HFF-Myc (cell line): ENCODE measurements at places on chromosomes 12 and 14.

GRCh38 chr12:124821252-124822200 is 42.1 kb downstream of the SCARB1 start:
- DNase-seq: no peak

- DNase-seq: no peak
These were observed 86.3 kb downstream of the IRF2BPL start for GRCh38 chr14:76941946-76942805.

GRCh38 chr14:88386256-88386794 is 868 bp downstream of the SPATA7 start:
- no peak for DNase-seq

DNA sequence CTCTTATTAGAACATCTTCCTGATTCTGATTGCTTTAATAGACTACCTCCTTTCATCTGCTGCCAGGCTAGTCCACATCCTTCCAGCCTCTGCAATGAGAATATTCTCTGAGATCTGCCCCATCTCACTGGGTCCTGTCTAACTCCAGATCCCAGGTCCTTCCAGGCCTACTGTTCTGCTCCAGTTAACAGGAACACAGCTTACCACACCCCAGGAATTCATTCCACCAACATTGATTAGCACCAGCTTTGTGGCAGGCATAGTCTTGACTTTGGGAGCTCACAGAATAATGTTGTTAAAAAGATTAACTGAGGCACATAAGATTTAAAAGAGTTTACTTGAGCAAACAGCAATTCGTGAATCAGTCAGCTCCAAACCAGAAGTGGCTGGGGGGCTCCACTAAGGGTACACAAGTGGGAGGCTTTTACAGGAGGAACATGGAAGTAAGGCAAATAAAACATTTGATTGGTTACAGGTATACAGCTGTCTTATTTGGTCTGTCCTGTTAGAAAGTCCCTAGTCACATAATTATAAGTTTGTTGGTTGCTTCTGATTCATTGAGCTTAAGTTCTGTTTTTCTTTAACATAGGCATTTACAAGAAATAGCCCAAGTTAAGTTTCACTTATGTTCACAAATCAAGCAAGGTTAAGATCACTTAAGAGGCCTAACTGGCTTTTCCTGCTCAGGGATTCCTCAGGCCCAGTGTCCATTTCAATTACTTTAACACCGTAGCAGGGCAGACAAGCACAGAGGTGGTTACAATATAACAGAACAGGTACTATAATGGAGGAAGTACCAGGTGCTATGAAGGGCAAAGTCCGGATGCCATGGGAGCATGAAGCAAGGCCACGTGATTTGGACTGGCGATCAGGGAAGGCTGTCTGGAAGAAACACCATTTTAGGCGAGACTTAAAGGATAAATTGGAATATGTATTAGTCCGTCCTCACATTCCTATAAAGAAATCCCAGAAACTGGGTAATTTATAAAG is 12.2 kb upstream of the MYH7 start:
- DNase-seq: no peak

DNA sequence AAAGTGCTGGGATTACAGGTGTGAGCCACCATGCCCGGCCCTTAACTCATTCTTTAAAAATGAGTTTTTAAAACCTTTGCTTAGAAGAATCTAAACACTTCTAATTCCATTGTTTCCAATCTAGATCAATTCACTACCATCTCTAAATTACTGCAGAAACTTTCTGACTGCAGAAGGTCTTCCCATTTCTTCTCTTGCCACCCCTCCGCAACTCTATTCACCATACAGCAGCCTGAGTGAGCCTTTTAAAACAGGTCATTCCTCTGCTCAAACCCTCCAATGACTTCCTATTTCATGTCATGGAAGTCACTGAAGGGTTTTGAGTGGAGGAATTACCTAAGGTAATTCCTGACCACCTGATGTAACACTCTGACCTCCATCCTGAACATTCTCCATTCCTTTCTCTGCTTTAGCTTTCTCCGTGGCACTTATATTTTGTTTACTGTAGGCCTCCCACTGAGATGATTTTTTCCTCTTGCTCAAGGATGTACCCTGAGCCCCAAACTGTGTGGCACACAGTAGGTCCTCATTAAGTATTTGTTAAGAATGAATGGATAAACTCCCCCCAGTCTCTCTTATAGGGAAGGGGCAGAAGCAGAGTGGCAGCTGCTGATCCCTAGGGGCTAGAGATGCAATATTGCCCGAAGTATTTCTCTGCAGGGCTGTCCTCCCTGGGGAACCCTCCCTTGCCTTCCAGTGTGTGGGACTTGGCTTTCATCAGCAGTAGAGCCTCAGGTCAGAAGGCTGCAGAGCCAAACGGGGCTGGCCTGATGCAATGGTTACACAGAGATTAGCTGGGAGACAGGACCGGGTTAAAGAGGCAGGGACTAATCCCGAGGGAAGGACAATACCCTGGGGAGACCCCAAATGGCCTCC is 1.2 kb downstream of the DDIT3 start:
- DNase-seq: no peak

DNA sequence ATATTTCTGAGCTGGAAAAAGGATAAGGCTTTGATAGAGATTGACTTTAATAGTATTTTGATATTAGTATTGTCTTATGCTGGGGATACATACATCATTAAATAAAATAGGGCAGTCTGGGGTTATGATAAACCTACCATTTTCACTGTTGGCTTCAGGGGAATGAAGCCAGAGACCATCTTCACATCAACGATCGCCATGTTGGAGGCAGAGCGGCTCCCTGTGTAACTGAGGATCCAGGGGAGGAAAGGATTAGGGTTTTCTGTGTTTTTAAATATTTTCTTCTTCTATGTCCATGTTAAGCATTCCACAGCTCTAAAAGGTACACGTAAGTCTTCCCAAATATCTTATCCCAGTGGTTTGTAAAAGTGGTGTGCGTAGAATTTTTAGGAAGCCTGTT is 45.4 kb downstream of the A2M start:
- no peak for DNase-seq

GRCh38 chr12:107328442-107329133 is 235.2 kb upstream of the CRY1 start:
- DNase-seq: no peak

DNA sequence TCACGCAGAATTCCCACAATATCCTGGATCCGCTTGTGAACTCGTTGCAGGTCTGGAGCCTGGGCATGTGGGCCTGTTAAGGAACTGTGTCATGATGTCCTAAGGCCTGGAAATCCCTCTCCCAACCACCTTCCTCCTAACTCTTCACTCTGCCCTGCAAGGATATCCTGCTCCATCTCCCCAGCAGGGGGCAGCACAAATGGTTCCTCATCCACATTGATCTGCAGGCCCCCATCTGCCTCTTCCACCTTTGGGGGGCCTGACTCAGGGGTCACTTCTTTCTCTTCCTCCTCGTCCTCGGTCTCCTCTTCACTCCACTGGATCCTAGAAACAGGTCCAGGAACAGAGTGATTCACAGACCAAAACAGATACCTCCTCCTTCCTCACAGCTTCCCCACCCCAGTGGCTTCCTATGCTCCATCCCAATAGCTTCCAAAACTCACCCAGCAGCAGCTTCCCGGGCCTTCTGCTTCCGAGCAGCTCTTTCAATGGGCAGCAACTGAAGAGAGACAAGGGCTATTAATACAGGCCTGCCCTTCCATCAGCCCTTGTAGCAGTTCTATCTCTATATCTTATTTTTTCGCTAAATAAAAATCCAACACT is 4.5 kb downstream of the NOP2 start:
- no peak for DNase-seq
